ENCODE measurements at places on chromosomes 2 and 18.

GRCh38 chr2:233011268-233011650 is 1.8 kb downstream of the NGEF start:
- DNase-seq = no peak

GRCh38 chr2:124088616-124089015 is 63.5 kb downstream of the CNTNAP5 start:
- no peak for DNase-seq

- no peak for DNase-seq
Measured at GRCh38 chr2:231033147-231034132, 3.9 kb upstream of the C2orf72 start.

DNA sequence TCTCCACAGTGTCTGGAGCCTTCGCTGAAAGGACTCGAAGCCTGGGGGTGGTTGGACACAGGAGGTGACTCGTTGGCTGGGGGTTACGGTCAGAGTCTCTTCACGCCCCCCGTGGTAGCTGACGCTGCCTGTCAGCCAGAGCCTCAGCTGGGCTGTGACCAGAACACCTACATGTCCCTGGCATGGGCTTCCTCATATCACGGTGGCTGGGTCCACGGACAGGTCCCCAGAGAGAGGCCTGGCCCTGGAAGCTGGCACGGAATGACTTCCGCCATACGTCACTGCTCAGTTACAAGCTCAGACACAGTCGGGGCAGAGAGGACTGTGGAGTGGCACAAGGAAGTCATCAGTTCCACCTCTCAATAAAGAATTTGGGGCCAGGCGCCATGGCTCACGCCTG is 28.5 kb downstream of the ITGB1BP1 start:
- DNase-seq = no peak

- no peak for DNase-seq
Measured at GRCh38 chr2:223459328-223459939, 142.7 kb downstream of the SCG2 start.

DNA sequence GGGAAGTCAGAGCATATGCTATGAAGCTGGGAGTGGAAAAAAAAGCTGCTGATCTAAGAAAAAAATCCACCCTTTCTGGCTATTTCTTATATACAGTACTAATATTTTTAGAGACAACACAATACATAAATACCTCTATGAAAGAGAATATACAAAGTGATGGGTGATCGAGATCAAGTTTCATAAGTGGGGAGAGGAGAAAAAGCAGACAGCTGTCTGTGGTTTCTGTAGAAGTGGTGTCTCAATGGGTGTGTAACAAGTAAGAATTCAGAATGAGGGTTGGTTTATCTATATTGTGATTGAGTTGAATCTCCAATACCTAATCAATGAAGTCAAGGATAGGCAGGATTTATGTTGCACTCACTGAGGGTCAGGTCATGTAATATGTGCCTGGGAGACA is 191.0 kb downstream of the HNMT start:
- no peak for DNase-seq

DNA sequence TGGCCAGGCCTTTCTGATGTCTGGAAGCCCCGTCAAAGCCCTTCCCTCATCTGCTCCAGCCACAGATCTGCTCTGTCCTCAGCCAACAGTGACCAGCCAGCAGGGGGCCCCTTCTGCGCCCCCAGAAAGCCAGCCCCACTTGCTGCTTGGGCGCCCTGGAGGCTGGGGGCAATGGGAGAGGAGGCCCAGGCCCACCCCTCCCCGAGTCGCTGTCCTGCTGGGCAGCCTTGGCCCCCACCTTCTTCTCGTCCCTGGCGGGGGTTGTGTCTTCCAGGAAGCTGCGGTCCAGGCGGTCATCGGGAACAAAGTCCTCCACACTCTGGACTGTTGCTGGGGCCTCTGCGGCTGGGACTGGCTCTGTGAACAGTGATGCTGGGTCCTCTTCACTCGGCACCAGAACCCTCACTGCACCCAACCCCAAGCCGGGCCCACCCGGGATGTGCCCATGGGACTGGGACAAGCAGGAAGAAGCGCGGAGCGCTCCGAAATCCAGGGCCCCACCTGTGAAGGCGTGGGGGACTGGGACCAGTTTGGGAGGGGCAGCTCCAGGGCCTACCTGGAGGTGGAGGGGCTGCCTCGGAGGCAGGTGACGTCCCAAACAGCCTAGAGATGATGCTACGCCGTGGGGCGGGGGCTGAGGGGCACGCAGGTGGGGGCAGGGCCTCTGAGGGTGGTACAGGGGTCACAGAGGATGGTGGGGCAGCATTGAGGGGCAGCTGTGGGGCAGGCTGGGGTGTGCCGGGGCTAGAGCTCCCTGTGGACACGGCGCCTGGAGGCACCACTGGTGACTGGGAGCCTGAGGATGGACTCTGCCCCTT is 257.6 kb downstream of the ANKRD30B start:
- DNase-seq = no peak

- DNase-seq = no peak
Measured at GRCh38 chr2:11320698-11321492, 23.5 kb downstream of the ROCK2 start.

- DNase-seq = no peak
Measured at GRCh38 chr2:36351736-36352349, 3.7 kb upstream of the CRIM1 start.

DNA sequence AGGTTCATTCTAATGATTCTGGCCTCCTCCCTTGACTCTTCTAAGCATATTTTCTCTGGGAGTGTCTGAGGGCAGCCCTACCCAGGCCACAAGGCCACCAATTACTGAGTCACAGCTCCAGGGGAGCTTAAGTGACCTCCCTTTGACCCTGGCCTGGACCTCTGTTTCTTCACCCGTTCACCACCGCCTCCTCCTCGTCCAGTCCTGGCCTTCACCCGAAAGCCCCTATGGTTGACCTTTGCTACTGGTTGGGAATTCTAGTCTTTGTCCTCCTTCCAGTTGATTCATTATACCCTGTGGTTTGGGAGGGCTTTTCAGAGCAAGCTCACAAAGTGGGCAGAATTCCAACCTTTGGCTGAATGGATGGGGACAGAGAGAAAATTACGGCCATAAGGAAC is 72.6 kb downstream of the NRP2 start:
- no peak for DNase-seq

GRCh38 chr2:152348388-152348787 is 13.4 kb downstream of the FMNL2 start:
- DNase-seq = no peak

DNA sequence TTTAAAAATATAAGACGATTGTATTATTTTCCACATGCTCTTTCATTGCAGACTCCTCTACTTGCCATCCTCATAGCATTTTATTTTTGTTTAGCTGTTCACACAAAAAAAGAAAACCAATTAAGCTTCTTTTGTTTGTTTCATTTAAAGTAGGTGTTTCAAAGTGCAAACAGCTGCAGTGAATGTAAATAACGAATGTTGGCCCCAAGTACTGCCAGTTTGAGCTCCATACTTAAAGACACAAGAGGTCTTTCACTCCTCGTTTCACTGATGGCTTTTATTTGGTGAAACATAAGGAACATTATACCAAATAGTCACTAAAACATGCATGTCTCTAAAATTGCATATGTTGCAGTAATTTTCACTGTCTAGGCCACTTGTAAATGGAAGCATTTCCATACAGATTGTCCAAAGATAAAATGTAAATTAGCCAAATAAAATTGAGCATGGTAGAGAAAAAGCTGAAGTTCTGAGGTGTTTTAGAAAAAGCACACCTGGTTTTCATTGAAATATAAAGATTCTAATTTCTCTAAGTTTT is 253.4 kb downstream of the TMX3 start:
- no peak for DNase-seq

DNA sequence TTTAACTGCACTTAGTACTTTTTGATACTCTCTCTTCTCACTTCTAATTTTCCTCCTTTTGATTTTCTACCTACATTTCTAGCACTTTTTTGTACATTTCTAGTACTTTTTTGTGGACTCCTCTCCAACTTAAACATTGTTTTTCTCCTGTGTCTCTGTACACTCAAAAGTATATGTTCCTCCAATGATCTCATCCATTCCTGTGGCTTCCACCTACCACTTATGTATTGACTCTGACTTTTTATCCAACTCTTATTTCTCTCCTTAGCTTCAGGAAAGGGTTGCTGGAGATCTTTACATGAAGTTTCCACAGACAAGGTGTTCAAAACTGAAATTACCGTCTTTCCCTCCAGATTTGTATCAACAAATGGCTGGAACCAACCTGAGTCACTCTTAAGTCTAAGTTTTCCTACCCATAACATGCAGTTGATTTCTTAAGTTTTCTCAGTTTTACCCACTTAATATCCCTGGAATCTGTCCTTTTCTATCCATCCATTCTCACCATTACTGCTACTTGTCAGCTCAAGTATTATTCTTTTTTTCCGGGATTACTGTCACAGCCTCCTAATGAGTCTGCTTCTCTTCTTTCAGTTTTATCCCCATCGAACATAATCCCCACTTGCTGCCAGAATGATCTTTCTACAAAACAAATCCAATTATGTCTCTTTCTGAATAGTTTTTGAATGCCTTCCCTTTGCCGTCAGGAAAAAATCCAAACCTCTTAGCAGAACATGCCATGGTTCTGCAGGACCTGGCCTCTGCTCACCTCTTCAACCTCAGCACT is 22.6 kb upstream of the PELI1 start:
- DNase-seq = no peak

DNA sequence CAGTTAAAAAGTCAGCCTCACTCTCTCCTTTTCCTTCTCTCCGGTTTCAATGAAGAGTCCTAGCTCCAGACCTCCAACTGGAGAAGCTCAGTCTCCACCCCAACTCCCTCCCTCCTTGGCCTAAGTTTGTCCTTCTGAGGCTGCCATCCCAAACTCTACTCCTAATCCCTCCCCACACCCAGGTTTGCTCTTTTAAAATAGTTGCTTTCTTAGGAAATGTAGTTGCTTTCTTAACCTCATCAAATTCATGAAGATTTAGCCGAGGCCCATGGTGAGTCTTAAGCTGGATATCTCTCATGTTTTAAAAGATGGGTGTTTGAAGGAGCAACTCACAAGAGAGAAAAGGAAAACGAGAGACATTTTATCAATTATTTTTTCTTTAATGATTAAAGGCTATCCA is 937 bp upstream of the LANCL1 start:
- no peak for DNase-seq

DNA sequence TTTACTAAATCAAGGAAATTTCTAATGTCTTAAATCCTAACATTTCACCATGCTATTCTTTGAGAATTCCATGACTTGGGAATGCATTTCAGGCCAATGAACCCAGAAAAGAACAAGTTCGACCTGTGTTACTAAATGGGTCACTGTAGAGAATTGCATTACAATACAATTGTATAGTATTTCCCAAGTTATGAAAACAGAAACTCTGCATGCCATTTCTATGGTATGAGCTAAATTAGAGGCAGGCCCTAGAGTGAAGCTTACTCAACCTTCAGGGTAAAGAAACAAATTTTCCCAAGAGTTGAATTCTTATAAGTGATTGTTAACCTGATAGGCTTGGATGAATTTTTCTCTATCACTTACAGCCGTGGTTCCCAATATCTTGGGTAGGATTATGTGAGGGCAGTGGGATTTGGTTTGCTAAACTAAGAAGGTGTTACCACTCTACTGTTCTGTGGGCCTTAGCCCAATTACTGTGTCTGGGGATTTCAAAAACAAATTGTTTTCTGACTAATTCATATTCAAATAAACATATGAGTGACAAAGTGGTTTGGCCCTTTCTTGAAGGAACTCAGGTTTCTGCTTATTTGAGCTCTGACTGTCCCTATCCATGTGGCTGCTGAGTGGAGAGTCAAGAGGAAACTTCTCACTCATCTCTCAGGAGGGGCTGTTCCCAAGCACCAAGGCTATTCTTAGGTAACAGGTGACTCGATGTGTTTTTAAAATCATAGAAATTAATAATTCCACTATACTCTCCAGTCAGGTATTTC is 11.2 kb upstream of the SERPINB7 start:
- DNase-seq = no peak

- DNase-seq = no peak
Measured at GRCh38 chr18:43934781-43935471, 657.6 kb upstream of the SYT4 start.

- DNase-seq = no peak
Measured at GRCh38 chr2:25651066-25651465, 22.3 kb downstream of the DTNB start.

GRCh38 chr2:151842830-151843690 is 14.8 kb upstream of the ARL5A start:
- DNase-seq = no peak

GRCh38 chr2:147657086-147658000 is 187.5 kb upstream of the ACVR2A start:
- DNase-seq = no peak

GRCh38 chr18:48619501-48619900 is 80.7 kb downstream of the CTIF start:
- no peak for DNase-seq

DNA sequence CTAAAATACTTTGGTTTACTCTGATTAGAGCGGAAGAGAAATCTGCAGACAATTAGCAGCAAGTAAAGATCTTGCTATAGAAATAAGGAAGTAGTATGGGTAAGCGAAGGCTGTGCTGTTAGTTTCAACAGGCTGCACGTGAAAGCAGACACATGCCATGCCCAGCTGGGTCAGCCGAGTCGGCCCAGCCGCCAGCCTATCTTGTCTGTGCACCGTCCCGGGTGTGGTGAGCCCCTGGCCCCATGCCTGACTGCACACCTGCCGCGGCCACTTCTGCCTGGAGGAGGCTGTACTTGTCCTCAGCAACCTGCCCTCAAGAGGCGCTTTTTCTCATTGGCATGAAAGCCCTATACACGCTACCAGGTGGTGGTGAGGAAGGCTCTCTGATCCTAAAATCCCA is 185.5 kb downstream of the SEPTIN10 start:
- no peak for DNase-seq

DNA sequence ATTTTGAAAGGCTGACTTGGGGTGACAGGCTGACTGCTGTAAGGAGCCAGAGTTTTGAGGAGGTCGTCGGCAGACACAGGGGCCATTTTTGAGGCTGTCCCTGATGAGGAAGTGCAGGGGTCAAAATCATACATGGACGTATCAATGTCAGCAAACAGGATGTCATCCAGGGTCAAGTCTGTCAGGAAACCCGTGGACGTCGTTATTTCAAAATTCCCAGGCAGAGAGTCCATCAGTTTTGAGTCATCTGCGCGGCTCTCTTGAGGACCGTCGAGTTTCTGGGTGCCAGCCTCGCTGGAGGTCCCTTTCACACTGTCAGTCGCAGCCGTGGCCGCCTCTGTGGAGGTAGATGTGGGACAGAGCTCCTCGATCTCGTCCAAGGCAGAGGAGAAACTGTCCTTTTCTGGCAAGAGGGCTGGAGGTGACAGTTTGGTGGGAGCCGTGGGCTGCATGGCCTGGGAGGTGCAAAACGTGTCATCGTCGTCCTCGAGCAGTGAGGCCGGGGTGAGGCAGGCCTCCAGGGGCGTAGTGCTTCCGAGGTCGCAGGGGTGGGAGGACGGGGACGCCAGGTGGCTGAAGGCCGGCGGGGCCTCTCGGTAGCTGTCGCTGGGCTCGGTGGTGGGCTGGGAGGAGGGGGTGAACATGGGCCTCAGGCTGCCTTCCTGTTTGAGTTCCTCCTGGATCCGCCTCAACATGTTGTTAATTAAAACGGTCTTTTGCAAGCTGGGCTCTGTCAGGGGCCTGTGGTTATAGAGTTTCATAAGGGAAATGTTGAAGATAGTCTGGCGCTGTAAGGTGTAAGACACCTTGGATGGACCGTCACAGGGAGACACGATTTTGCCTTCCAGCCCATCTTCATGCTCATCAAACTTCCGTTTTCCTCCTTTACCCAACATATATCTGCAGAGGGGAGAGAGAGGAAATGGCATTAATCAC is 17.5 kb downstream of the SERTAD2 start:
- no peak for DNase-seq
